ENCODE measurements at places on chromosomes 4 and X.

DNA sequence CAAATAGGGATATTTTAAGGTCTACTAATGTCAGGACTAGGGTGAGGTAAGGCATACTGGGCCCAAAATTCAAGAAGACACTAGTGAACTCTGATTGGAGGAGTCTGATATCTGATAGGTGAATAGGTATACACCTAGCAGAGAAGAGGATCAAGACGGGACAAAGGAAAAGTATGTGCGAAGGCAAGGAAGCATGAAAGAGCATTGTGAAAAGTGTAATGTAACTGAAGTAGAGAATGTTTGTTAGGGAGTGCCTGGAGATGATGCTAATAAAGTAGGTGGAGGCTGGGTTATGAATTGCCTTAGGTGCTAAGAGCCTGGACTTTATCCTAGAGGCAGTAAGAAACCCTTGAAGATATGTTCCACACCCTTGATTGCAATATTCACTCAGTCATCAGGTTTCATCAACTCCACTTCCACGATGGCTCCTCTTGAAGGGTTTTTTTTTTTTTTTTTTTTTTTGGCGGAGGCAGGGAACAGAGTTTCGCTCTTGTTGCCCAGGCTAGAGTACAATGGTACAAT lies 49.9 kb upstream of the XIAP start:
- no peak for DNase-seq

GRCh38 chr4:122914292-122914904 lies 8.0 kb downstream of the NUDT6 start:
- peak; percentile 17 for DNase-seq

DNA sequence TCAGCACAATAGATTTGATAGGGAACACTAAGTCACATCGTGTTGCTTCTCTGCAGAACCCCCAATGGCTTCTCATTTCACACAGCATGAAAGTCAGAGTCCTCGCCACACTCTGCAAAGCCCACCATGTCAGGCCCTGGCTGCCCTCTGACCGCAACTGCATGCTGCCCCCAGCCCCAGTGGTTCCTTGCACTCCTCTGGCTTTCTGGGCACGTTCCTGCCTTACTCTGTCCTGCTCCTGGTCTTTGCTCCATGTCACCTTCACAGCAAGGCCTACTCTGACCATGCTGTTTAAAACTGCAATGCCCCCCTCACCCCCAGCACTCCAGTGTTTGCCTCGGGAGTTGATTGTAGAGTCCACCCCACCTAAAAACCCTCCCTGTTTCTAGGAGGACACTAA lies 78.1 kb downstream of the EVC start:
- no peak for DNase-seq

GRCh38 chr4:53307210-53307609 lies 58.7 kb downstream of the SCFD2 start:
- no peak for DNase-seq

DNA sequence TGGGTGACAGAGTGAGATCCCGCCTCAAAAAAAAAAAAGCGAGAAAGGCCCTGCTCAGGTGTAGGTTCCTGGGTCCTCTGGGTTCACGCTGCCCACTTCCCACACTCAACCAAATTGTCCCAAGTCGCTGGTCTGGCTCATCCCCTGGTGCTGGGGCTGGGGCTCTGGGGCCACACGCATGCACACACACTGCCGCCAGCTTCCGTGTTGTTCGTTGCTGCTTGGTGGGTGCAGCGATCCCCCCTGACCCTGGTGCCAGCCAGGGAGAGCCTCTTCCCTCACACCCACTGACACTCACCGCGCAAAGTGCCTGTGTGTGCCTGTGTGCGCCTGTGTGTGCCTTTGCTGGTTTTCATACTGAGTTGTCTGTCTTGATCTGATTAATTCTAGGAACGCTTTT lies 124.1 kb upstream of the NKX1-1 start:
- no peak for DNase-seq

DNA sequence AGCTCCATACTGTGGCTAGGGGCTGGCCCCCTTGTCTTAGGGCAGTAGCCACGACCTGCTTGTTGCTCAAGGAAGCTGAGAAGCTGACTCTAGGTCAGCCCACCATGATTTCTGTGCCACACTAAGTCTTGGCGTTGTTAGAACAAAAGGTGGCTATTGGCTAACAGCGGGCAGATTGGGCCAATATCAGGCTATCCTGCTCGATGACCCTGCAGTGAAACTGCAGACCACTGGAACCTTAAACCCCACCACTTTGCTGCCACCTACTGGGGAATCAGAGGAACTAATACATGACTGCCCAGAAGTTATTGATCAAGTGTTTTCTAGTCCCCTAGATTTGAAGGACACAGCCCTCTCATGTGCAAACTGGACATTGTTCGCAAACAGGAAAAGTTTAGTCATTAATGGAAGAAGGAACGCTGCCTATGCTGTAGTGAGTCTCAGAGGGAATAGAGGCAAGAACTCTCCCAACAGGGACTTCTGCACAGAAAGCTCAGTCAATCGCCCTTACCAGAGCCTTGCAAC lies 17.0 kb upstream of the PAPSS1 start:
- DNase-seq: no peak

DNA sequence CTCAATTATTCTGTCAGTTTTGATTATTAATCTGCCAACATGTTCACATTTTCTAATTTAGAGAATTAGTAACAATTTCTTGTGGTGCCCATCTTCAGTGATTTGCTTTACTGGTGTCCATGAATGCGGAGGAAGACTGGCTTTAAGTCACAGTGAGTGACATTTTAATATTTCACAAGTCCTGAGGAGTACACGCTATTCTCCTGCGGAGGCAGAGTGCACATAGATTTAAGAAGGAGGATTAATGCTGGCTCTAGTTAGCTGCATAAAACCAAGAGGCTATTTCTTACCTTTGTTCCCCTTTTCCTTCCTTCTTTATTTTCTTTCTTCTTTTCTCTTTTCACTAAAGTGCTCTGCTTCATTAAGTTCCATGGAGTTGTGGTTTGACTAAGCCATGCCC lies 495.2 kb upstream of the IGFBP7 start:
- no peak for DNase-seq

DNA sequence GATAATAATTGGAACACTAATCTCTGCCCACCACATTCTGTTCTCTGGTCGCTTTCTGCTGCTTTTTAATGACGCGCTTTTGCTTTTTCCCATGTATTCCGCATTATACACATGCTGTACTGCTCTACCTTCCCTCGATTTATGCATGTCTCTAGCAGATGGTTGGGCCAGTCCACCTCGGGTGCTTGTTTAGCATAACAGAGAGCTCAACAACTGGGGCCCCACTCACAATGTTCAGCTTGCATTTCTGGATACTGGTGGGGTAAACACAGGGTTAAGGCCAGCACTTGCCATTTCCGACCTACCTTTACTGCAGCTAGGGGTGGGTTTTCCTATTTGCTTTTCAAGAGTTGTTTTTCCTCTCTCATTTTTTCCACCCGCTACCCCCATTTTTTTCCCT lies 255.8 kb downstream of the SOX3 start:
- DNase-seq: no peak

- no peak for DNase-seq
Measured at GRCh38 chr4:105536601-105537000, 15.8 kb upstream of the ARHGEF38 start.

GRCh38 chrX:139538907-139539790 lies 8.6 kb downstream of the F9 start:
- no peak for DNase-seq

GRCh38 chr4:65337371-65337770 lies 332.9 kb downstream of the EPHA5 start:
- DNase-seq: no peak

- no peak for DNase-seq
Measured at GRCh38 chrX:40478474-40479065, 102.2 kb upstream of the ATP6AP2 start.

DNA sequence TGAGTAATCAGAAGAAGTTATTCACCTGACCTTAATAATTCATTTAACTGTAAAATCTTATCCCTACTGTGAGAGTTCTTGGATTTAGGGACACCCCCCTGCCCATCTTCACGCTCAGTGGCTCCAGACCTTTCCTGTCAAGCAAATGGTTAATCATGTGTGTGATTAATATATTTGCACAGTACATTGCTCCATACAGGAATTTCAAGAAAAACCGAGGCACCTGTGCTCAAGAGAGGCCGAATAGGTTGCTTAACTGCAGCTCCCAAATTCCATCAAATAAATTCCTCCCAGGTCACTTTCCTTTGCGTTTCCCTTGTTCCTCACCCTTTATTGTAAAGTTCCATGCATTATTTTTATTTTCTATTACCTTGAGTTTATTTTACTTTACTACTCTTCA lies 119.5 kb downstream of the STOX2 start:
- DNase-seq: no peak

DNA sequence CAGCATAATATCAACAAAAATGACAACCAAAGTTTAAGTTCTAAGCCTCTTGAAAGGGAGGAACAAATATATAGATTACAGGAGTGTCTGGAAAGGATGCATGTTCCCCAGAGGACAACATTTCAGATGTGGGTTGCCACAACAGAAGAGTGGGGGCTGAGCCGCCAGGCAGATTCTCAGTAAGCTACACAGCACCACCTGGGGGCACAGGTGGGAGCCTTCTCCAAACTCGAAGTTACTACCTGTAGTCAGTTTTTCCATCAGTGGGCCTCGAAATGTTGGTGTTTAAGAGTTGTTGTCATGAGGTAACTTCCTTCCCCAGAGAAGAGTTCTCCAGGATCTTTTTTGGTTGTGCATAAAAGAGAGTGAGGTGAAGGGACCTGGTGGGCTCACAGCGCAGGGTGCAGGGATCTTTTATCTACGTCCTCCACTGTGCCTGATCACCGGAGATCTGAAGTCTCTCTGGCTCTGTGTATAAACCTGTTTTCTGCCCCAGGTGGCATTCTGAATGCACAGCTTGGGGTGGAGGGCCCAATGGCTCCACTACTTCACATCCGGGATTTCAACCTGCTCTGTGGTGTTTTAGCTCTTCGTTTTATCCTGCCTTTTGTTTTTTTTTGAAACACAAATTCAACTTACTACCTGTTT lies 58.4 kb upstream of the STS start:
- no peak for DNase-seq

DNA sequence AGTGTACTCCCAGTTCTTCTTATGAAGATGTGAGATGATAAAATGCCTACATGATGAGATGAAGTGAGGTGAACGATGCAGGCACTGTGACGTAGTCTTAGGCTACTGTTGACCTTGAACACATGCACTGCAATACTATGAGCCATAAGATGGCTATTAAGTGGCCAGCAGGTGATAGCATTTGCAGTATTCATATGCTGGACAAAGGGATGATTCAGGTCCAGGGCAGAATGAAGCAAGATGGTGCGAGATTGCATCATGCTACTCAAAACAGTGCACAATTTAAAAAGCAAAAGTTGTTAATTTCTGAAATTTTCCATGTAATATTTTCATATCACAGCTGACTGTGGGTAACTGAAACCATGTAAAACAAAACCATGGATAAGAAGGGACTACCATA lies 781.4 kb downstream of the PCDH18 start:
- DNase-seq: no peak

DNA sequence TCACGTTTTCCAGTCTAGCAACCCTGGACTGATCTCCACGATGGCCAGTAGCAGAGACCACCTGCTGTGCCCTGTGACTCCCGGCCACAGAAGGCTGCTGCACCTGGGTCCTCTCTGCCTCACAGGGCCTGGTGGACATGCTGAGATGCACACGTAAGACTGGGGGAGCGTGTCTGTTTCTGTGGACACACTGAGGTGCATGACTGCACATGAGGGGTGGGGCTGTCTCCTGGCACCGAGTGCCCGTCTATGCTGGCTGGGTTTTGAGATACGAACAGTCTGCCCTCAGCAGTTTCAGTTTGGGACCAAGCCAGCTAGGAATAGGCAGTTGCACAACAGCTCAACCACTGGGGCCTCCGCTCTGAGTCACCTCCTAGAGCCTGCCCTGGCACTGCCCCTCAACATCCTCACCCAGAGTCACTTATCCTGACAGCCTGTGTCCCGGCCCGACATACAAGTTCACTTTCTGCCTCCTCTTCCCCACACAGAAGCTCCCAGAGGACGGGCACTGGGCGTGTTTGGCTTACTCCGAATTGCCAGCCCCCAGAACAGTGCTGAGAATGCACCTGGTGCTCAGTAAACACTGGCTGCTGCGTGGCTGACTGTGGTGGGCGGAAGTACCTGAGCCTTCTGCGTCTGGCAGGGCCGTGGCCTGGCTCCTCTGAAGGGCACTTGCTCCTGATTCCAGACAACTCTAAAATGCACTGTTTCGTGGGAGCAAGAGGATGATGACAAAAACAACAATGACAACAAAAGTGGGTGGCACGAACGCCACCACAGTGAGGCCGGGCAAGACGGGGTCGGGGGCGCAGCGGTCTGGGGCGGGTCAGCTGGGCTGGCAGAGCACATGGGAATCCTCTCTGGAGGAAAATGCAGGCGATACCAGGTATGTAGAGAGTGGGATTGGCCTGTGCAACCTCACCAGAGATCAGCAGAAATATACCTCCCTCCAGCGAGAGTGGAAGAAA lies 30.9 kb downstream of the RNF212 start:
- DNase-seq: peak; percentile 69

DNA sequence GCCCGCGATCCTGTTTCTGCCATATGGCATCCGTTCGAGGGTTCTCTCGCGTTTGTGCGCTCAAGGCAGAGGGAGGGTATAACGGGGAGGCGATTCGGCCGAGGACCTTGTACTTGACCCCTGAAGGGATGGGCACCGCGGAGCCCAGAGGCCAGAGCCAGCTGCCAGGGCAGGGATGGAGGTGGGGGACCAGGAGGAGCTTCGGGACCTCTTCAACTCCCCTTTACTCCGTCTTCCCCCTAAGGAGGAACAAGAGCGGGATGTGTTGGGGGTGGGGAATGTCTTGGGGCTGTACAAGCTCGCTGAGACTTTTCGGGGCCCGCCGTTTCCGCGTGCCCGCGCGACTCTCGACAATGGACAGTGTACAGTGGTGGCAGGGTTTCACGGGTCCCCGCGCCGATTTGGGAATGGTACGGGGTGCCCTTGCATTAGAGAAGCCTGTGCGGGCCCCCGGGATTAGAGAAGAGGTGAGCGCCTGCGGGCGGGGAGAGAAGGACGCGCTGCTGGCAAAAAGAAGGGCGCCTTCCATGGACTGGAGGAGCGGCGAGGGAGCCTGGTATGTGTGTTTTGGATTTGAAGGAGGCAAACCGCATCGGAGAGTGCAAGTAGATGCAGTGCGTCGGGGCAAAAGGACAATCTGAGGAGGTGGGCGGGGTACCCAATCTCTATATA lies 760 bp downstream of the UGT8 start:
- no peak for DNase-seq

GRCh38 chrX:128754130-128754529 lies 701.9 kb upstream of the ACTRT1 start:
- DNase-seq: no peak

DNA sequence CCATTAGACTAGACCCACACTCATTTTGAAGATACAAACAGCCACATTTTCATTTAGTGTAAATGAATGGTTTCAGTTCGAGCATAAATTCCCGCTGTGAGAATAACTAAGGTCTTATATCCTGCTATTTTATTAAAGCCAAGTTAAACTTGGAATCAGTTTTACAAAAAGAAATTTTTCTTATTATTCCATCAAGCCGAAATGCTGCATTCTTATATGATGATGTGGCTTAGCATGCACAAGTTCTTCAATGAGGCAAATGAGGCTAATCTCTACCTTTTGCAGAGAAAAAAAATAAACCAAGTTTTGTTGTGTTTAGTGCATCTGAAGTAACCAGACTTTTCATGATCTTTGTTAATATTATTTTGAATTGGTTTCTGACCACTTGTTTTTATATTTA lies 953.9 kb upstream of the PCDH10 start:
- DNase-seq: no peak
